Vagina (tissue), 2 donors: ENCODE measurements at places on chromosomes 4 and X.

DNA sequence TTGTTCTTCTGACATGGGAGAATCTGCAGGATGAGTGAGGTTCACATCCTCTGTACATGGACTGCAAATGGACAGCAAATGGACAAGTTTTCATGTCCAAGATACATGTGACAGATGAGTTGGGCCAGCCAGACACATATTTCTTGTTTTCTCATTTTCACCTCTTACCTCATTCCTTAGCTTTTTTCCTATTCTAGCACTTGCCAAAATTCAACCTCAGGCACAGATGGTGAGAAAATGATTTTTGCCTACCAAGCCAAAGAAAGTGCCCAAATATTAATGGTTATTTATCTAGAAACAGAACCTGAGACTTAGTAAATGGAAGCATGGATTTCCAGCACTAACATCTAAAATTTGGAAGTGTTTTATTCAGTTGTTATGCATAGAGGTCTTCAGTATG, 402.2 kb downstream of the AFF2 start:
- no peak for DNase-seq

GRCh38 chr4:39118034-39118658, 56.1 kb downstream of the KLHL5 start:
- no peak for DNase-seq

GRCh38 chrX:10893976-10894375, 217.2 kb upstream of the HCCS start:
- no peak for DNase-seq

DNA sequence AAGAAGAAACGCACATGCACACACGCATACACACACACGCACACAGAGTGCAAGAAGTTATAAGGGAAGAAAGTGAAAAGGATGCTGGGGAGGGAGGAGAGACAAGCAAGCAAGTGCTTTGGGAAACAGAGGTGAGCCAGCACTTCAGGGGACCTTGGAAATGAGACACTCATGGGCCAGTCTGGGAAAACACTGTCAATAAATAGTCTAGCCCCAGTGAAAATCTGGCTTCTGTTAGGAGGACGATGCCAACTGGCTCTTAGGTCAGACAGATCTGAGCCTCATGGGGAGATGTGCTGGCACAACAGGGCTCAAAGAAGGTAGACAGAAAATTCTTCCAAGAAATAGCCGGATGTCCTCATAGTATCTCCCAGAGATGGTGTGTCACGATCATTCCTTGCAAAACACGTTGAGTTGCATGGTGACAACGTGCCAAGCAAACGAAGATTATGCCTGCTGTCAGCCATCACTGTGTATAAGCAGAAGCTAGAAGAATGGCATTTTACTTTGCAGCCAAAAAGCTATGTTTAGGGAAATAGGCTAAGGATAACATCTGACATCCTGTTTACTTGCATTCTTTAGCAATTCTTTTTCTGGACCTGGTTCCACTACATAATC, 557 bp upstream of the ARHGEF6 start:
- no peak for DNase-seq

DNA sequence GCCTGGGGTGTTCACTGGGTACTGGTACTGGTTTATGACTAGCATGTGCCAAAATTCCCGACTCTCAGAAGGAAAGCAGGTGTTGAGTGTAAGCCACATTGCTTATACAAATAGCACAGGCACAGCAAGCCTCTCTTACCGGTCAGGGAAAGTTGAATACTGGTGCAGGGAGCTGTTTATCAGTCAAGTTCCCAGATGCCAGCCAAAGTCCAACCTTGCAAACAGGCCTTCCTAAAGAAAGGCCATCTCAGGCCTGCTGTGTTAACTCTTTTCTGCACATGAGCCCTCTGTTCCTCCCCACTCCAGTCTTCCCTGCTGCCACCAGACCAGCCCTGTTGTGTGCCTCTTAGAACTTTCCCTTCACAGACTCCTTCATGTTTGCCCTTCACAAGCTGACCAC, 34.2 kb downstream of the PKD2 start:
- DNase-seq: no peak

GRCh38 chrX:95536661-95537060, 1148.0 kb upstream of the DIAPH2 start:
- no peak for DNase-seq

GRCh38 chr4:151786158-151786495, 25.3 kb upstream of the GATB start:
- no peak for DNase-seq

DNA sequence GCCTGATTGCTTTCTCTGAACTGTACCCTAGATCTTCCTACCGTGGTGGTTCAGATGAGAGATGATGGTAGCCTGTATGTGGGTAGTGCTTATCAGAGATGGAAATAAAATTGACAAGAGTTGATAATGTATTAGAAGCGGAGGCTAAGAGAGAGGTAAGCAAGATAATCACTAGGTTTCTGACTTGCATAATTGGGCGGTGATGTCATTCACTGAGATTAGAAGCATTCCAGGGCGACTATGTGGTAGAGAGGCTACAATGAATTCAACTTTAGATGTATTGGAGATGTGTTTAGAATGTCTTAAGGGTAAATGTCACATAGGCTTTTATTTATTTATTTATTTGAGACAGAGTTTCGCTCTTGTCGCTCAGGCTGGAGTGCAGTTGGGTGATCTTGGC, 415 bp upstream of the TENM3 start:
- no peak for DNase-seq

- DNase-seq: peak; percentile 74
Measured at GRCh38 chr4:2304321-2304876, 42.5 kb upstream of the MXD4 start.

DNA sequence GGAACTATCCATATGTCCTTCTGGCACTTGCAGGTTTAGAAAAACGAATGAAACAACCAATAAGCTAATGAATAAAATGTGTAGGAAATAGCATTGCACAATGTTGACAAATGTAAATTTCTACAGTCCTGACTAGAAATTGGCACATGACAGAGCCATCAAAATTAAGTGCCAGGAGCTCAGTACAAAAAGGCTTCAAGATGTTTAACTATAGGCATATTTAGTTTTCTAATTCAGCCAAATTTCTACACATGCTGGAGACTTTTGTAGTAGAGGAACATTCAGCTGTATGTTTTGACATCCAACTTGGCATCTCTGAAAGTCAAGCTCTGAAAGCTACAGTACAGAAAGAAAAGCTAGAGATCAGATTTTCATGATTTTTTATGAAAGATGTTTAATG, 1999.4 kb upstream of the AGA start:
- DNase-seq: no peak

- no peak for DNase-seq
Measured at GRCh38 chr4:181301735-181302710, 941.2 kb upstream of the TENM3 start.

DNA sequence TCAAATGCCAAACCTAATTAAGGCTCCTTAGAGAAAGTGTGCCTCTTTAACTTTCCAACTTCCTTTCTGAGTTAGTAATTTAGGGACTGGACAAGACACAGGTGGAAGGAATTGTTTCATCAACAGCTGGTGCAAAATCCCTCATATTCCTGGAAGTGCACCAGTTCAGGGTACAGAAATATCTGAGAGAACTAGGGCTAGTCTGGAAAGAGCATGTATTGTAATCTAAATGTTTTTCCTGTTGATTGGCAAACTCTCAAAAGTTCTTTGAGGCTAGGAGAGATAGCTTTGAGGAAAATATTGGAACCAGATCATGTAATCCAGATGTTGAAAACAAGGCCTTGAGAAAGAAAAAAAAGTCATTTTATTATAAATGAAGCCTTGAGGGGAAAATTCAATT, 98.1 kb upstream of the C1GALT1C1 start:
- DNase-seq: no peak

DNA sequence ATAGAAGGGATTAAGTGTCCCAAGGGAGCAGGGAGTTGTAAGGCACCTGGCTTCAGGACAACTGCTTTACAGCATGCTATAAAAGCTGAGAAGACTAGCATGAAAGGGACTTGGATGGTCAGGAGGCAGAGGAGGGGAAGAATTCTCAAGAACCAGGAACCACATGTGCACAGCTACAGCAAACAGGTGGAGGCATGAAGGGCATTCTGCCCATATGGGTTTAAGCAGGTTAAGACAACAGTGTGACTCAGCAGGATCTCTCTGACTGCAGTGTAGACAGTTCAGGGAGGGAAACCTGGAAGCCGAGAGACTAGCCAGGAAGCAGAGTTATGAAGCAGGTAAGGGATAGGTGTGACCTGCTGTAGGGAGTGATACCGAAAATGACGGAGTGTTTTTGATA, 117.0 kb downstream of the DHRSX start:
- no peak for DNase-seq

GRCh38 chrX:41919870-41920269, 3.5 kb downstream of the CASK start:
- DNase-seq: no peak

GRCh38 chr4:135744928-135745327, 1543.3 kb upstream of the PABPC4L start:
- DNase-seq: no peak

DNA sequence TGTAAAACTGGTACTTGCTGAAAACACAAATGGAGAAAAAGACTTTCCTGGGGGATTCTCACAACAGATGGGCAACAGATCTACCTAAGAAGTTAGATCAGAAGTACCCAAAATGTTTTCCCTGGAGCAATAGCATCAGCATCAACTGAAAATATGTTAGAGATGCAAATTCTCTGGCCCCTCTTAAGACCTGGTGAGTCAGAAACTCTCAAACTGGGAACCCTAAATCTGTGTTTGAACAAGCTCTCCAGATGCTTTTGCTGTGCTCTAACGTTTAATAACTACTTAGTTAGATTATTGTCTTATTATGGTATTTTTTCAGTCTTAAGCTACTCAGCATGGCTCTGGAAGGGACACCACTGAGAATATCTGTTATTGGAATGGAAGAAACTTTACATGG, 55.2 kb upstream of the TRPC3 start:
- no peak for DNase-seq

GRCh38 chrX:103687696-103688201, 1.2 kb upstream of the MORF4L2 start:
- DNase-seq: no peak

GRCh38 chr4:121980643-121981042, 28.8 kb upstream of the TRPC3 start:
- DNase-seq: no peak

GRCh38 chr4:53479736-53480525, 102.5 kb downstream of the FIP1L1 start:
- no peak for DNase-seq

DNA sequence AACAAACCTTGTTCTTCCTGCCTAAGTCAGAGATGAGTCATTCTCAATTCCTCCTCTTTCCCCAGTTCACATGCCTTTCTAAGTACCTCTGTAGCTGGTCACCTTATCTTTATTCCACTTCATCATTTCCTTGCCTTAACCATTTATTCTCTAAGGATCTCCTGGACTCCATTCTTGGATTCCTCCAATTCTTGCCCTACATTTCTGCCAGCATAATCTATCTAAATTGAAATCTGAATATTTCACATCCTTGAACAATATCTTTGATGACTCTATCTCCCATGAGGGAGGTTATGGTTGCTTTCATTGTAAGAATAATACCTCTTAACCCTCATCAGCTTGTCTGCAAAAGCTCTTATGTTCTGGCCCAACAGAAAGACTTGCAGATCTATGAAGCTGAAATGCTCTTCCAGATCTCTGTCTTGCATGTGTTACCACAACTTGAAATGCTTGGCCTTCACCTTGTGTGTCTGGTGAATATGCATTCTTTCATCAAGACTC, 28.6 kb upstream of the PDE5A start:
- DNase-seq: no peak

GRCh38 chrX:50093625-50094024, 107.2 kb downstream of the AKAP4 start:
- no peak for DNase-seq

DNA sequence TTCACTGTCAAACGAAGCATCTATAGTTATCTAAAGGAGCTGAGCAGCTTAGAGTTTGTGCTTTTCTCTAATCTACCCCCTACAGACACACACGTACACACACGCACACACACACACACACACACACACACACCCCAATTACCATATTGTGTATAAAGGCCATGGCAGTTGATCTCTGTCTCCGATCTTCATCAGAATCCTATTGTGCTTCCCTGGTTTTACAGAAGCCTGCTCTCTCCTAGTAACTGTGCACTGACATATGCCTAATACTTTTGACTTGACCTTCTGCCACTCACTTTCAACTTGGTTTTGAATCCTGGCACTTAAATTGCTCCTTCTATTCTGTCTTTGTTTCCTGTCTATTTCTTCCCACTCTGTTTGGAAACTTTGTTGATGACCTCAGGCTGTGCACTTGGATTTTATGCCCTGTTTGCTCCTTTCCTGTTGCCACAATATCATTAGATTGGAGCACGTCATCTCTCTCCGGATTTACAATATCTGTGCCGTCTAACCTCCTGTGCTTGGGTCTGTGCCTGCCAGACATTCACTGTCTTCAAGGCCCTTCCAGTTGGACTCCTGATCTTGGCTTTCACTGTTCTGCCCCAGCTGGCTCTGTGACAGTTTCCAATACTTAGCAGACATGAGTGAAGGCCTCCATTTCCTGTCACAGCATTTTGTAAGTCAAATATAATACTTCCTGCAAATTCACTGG, 928.1 kb downstream of the FAT4 start:
- DNase-seq: no peak
